Omental fat pad (tissue), 4 donors: ENCODE measurements at places on chromosomes 13 and 19.

- no peak for DNase-seq
Observed at GRCh38 chr19:10831987-10832938, 3.7 kb downstream of the TMED1 start.

GRCh38 chr19:35740108-35740422 lies 2.2 kb downstream of the IGFLR1 start:
- DNase-seq: no peak

DNA sequence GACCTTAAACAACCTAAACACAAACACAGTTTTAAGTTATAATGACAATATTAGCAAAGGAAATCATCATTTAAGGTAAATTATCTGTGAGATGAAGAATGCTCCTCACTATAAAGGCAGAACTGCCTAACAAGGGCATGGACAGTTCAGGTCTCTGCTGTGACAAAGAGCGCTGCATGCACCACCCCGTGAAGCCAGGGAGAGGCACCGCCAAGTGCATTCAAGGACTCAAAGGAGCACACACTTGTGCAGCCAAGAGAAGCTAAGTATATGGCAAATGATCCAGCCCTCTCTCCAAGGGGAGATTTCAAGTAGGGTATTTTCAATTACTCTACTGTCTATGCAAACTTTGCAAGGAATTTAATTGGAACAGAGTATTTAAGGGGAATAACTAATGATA lies 126.0 kb downstream of the RAP2A start:
- no peak for DNase-seq

DNA sequence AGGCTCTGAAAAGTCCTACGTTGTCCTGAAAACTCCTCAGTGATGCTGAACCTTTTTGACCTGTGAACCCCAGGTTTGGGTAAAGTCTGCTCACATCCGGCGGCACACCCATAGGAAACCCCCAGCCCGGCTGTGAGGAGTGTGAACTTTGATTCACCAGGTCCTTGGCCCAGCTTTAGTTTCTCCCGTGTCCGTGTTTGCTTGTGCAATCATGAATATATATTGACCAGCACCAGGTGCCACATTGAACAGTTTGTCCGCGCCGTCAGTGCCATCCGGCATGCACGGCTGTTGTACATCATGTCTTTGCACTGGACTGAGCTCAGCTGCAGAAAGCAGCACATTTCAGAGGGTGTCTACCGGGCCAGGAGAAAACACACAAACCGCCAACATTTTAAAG lies 45.3 kb downstream of the NFIC start:
- no peak for DNase-seq

DNA sequence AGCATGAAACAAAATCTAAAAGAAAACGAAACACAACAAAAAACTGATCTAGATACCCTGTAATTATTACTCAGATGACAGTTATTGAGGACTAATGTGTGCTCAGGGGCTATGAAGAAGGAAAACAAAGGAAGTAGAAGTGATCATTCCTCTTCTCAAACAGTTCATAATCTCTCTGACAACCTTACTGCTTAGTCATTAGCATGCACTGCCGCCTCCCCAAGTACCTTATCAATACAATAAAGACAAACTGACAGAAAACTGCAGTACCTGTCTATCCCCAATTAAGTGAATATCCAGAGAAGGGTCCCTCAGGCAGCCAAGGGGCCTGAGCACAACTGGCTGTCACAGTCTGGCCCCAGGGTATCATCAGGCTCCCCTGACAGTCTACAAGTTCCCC lies 22.0 kb upstream of the POU4F1 start:
- DNase-seq: no peak

- no peak for DNase-seq
Observed at GRCh38 chr19:4502282-4503131, 15.8 kb downstream of the PLIN4 start.

- no peak for DNase-seq
Observed at GRCh38 chr13:52022356-52022755, 2.1 kb upstream of the UTP14C start.

DNA sequence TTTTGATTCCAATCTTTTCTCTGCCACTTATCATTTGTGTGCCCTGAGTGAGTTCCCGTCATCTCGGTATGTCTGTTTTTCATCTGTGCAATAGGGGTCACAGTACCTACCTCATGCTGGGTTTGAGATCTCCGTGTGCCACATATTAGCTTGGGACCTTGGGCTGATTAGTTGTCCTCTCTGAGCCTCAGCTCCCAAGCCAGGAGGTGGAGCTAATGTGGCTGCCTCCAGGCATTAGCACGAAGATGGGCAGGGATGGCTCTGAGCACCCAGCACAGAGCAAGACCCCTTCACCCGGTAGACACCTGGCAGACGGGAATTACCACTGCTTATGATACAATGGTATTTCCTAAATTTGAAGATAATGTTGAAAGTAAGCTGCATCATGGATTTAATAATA lies 35.8 kb upstream of the XPO4 start:
- no peak for DNase-seq

GRCh38 chr13:112743451-112744167 lies 53.8 kb downstream of the ATP11A start:
- DNase-seq: no peak

DNA sequence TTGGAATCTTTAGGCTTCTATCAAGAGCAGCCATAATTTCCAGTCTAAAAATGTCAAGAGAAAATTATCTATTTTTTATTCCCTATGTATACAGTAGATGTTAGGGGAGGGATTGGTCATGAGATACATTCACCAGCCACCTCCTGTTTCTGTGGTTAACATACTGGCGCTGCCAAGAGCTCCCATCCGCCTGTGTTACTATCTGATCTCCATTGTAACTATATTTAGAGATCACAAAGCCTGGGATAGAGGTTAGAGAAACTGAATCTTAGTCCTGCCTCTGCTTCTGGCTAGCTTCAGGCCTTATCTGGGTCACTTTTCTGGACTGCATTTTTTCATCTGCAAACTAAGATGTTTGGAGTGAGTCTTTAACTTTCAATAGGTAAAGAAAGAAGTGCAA lies 46.3 kb downstream of the POLR1D start:
- no peak for DNase-seq

- DNase-seq: no peak
Observed at GRCh38 chr13:103272770-103273169, 206.6 kb upstream of the SLC10A2 start.

DNA sequence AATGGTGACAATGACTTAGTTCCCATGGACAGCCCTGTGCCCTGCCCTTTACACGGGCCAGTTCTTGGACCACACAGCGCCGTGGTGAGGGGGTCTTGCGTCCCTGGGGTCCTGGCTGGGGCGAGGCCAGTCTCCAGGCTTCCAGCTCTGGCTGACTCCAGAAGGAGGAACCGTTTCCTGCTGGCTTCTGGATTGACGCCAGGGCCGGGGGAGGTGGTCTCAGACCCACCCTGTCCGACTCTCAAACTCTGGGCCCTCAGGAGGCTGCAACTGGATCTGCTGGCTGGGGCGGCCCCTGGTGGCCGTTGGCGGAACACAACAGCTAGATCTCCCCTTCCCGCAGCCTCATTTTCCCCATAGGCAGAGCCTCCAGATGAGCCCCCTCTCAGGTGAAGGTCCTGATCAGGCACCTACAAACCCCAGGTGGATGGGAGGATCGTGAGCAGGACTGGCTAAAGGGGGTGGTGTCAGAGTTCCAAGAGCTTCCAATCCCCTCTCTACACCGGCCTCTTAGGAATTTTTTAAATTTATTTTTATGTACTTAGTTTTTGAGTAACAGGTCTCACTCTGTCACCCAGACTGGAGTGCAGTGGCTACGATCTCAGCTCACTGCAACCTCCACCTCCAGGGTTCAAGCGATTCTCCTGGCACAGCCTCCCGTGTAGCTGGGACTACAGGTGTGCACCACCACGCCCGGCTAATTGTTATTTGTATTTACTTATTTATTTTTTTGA lies 8.0 kb downstream of the CCDC194 start:
- peak; percentile 70 for DNase-seq

DNA sequence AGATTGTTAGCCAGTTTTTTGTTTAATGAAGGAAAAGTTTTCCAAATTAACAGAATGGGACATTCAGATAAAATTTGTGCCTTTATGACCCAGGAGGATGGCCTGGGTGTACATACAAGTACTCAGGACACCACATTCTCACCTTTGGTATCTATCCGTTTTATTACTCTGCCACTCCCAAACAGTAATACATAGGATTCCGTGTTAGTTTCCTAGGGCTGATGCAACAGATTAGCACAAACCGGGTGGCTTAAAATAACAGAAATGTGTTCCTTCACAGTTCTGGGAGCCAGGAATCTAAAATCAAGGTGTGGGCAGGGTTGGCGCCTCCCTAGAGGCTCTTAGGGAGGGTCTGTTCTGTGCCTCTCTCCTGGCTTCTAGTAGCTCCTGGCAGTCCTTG lies 129.9 kb downstream of the GGACT start:
- DNase-seq: no peak
